ENCODE measurements at places on chromosomes 16 and 17.
A peak's percentile ranks its signal among the peaks of the same experiment; 100 is the strongest.

DNA sequence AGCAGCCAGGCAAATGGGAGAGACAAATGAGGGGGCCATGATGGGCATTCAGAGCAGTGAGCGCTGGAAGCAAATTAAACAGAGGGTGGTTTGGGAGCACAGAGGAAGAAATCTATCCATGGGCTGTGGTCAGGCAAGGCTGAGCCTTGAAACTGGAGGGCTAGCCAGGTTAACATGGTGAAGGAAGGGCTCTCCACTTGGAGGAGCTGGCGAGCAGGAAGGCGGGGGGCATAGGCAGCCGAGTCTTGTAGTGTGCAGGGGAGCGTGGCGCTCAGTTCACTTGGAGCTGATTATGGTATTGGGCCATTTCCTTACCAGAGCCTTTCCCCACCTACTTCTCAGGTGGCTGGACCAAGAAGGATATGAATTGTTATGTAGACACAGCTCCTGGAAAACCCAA lies 189.7 kb downstream of the SNX29 start:
- DNase-seq, result no peak

- peak; percentile 56 for DNase-seq
Measured at GRCh38 chr17:43169561-43170139, 1.4 kb upstream of the NBR1 start.

GRCh38 chr16:84782846-84783245 lies 36.9 kb upstream of the CRISPLD2 start:
- no peak for DNase-seq

GRCh38 chr16:1545044-1546040 lies 11.9 kb downstream of the TMEM204 start:
- no peak for DNase-seq

DNA sequence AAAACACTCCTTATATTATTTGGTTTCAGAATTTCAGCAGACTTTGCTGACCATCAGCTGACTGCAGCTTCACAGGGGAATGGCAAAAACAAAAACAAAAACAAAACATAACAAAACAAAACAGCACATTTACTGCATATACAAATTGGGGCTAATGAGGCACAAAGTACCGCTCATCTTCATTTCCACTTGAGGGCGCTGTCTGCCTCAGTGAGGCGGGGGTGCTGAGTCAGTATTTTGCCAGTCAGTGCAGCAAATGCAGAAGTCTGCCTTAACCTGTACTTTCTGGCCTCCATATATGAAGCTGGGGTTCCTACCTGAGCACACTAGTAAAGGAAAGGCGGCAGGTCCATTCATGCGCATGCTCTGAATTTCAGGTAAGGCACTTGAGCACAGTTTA lies 13.5 kb upstream of the DYNLRB2 start:
- DNase-seq, result no peak

DNA sequence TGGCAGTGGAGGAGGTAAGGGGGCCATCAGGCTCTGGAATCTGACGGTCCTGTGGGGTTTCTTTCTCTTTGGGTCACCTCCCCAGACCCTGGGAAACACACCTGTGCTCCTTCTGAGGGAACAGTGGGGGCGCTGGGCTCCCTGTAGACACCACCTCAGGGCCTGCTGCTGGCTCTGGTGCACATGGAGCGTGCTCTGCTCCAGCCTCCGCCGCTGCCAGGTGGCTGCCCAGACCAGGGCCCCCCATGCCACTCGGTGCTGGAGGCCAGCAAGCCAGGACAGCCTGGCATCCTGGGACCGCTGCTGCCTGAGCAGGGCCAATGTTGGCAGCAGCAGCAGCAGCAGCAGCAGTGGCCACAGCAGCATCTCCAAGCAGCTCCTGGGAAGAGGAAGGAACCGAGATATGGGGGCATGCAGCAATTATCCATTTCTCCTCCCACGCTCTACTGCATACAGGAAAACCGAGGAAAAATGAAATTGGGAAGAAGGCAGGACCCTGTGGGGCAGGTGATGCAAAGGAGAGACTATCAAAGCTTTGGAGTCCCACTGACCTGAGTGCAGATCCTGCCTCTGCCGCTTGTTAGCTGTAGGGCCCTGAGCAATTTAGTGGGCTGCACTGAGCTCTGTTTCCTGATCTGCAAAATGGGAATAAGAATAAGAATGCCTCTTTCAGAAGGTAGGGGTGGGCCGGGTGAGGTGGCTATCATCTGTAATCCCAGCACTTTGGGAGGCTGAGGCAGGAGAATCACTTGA lies 902 bp downstream of the GHDC start:
- DNase-seq, result no peak

DNA sequence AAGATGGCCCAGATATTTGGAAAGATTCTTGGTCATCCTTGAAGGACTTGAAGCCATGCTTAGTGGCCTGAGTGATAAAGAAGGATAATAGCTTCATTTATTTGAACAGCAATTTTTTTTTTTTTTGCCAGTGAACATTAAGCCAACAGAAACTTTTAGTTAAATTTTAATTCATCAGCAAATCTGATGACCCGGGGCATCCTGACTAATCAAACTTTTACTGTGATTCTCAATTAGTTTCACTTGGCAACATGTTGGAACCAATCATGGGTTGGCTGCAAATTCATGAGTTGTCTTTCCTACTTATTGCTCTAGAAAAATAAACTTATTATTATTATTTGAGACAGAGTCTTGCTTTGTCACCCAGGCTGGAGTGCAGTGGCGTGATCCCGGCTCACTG lies 74.4 kb downstream of the SHISA9 start:
- DNase-seq, result no peak

GRCh38 chr16:27538528-27538927 lies 11.2 kb downstream of the GTF3C1 start:
- DNase-seq, result no peak

DNA sequence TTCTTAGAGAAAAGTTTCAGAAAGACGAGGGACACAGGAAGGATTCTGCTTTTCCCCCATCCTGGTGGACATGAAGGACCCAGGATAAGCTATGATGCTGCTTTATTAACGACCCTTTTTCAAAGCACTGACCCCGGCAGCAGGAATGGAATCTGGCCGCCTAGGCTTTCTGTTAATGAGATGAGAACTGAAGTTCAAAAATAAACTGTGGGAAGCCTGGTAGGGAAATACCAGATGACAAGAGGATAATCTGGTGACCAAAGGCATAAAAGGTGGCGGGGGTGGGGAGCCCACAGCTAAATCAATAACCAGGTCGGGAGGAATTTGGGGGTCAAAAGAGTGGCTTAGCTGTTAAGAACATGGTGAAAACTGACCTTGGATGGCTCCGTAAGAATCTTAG lies 171.0 kb downstream of the XYLT1 start:
- DNase-seq, result no peak

DNA sequence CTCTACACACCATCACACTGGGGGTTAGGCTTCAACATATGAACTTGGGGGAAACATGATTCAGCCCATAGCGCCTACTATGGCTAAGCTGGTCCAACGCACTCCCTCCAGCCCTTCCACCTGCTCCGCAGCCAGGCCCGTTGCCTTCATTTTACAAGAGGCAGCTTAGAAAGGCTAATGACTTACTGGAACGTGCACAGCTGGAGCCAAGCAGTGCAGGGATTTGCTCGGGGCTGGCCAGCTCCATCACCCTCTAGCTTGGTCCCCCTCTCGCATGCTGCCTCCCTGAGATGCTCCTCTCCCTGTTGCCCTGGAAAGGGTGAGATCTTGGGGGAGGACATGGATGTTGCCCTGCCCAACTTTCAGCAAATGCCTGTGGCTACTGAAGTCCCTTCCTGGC lies 2.8 kb upstream of the CACNG1 start:
- DNase-seq, result no peak

DNA sequence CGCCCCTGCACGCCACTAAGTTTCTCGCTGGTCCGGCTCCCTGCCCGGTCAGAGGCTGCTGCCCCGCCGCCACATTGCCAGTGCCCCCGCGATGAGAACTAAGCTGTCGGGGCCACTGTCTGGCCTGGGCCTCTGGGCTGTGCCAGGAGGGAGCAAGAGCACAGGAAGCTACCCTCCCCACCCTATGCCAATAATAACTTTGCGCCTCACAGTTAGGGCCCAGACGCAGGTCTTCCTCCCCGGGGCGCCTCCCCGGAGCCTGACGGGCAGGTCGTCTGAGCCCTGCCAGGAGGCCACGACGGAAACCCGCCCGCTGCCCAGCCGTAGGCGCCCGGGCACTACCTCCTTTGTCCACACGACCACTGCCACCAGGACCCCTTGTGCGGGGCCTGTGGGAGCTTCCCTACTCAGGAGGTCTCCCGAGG lies 1.5 kb downstream of the ZFPM1 start:
- DNase-seq, result peak; percentile 54

GRCh38 chr16:3490911-3491629 lies 4.2 kb downstream of the C16orf90 start:
- DNase-seq, result no peak

- no peak for DNase-seq
Measured at GRCh38 chr16:69094501-69094900, 11.0 kb upstream of the HAS3 start.

- DNase-seq, result no peak
Measured at GRCh38 chr16:878072-878784, 77.7 kb upstream of the GNG13 start.

DNA sequence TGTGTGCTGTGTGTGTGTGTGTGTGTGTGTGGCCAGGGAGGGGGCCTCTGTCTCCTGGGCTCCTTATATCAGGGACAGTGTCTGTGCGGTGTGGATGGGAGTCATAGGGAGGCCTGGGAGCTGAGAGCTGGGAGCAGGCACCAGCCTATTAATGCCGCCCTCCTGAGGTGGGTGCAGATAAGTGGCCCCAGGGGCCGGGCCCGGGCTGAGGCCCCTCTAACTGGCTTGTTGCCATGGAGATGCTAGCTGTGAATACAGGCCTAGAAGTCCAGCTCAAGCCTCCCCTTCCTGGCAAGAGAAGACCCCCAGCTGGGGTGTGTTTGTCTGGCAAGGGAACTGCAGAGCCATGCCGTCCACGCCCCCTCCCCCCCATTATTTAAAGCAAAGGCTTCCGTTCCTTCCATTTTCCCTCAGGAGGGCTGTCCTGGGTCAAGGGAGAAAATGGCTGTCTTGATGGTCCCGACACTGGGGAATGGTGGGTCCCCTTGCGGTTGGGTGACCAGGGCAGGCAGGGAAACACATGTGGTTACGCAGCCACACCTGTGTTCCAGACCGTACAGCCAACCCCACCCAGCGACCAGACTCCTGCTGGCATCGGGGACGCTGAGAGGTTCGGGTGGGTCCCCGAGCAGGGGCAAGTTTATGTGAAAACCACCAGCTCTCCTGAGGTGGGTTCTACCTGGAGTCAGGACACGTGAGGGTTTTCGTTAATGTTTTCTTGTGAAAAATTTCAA lies 141.1 kb downstream of the MRM1 start:
- DNase-seq, result no peak

DNA sequence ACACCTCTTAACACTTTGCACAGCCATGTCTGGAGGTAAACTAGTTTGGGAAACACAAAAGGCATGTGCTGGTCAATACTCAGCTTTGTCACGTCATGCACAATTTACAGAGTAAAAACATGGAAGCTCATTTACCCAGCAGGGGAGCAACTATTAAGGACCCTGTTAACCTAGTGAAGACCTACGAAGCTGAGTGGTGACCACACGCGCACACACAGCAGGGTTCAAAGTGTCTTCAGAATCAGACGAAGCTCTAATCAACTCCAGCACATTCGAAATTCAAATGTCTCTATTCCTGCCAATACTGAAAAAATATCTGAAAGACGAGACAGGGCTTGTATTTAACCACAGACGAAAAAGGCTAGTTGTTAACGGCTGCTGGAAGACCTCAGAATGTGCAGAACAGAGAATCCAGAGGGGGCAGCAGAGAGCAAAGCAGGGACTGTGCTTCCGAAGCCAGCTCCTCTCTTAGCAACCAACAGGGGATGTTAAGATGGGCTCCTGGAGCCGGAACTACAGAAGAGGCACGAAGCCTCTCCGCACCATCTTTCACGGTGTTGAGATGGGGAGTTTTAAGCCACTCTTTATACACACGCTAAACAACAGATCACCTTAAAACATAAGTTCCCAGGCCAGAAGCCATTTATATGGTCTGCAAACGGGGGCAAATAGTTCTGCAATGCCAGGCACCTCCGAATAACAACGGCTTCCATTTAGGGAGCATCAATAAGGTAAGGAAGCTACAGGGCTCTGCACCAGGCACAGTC lies 45.7 kb downstream of the CMTM4 start:
- DNase-seq, result peak; percentile 82

DNA sequence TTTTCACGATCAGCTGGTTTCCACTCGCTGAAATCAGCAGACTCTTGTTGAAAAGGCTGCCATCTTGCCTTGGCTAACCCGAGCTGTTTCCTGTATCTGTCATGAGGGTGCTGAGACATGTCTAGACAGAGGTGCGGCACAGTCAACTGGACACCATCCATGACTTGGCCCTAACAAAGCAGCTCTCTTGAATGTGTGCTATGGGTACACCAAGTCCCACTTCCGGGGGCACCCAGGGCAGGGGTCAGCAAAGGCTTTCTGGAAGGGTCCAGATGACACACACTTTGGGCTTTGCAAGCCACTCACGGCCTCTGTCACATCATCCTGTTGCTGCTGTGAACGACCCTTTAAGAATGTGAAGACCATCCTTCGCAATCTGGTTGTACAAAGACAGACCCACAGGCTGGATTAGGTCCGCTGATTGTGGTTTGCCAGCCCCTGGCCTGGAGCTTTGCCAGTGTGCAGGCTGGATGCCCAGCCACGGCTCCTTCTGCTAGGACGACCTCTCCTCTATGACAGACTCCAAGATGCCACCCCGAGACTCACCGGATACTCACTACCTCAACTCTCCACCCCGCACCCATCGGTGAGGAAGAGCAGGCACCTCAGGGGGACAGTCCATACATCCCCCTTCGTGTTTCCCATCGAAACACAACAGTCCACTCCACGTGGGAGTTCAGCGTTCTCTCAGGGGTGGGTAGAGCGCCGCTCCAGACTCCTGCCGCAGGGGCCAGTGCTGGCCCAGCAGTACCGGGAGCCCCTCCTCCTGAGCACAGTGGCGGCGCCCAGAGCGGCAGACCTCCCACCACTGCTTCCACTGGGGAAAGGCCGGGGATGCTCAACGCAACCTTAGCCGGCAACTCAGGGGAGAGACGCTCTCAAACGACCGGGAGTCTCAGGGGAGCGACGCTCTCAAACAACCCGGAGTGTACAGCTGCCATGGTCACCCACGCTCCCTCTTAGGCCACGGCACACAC lies 123.5 kb downstream of the ANKRD11 start:
- no peak for DNase-seq

DNA sequence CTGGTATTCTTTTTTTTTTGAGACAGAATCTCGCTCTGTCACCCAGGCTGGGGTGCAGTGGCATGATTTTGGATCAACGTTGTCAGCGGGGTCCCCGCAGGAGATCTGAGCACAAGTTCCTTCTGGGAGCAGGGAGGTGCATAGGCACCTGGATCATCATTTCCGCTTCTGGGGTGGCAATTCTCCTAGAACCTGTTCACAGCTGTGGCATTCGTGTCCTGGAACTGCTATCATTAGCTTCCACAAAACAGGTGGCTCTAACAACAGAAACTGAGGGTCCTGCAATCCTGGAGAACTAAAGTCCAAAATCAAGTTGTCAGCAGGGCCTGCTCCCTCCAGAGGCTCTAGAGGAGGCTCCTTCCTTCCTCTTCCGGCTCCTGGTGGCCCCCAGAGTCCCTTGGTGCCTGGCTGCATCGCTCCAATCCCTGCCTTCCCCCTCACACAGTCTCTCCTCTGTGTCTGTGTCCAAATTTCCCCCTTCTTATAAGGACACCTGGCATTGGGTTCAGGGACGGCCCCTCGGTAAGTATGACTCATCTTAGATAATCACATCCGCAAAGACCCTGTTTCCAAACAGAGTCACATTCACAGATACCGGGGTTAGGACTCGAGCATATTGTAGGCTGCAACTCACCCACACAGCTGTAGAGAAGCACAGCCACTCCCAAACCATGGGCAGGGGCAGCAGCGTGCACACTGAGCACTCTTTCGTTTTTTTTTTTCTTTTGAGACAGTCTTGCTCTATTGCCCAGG lies 43.5 kb upstream of the KLHDC4 start:
- DNase-seq, result no peak

- DNase-seq, result no peak
Measured at GRCh38 chr17:45873728-45874127, 20.6 kb upstream of the MAPT start.

Measured in ovary (tissue), 10 donors.